ENCODE measurements at places on chromosomes 16 and 17.

- no peak for DNase-seq
Observed at GRCh38 chr17:76546556-76547182, 6.8 kb downstream of the PRCD start.

- DNase-seq, result no peak
Observed at GRCh38 chr16:83888672-83889044, 10.3 kb upstream of the MLYCD start.

DNA sequence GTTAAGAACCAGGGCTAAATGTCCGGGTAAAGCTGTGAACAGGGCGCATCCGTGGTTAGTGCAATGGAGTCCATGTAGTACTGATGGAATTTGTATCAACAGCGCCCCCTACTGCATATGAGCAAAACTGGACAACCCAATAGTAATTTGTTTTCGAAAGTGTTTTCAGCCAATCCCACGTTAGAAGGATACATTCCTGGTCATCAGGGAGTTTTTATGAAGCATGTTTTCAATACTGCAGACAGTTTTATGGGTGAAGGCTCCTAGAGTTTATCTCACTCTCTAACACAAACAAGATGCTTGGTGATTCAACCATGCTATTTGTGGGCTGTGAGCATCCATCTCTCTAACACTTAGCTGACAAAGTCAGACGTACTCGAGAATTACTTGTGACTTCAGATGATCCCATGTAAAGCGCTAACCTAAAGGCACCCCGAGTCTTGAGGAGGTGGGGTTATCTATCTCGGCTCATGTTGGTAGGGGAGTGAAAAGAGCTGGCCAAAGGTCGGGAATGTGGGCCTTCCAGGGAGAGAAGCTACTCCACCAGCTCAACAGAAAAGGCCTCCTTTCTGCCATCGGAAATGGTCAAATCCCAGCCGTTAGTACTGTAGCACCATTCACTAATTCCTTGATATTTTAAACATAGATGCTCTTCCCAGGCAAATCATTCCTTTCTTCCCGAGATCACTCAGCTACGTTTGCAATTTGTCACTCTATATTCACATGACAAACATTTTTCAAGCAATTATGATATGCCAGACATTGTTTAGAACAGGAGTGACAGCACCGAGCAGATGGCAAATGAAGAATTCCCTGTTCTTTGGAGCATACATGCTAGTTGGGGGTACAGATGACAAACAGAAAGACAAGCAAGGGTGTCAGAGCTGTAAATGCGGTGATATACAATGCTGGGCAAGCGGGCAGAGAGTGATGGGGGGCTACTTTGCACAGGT, 46.9 kb upstream of the HNF1B start:
- DNase-seq, result peak; percentile 70

- no peak for DNase-seq
Observed at GRCh38 chr17:29567554-29568330, 759 bp upstream of the TP53I13 start.

DNA sequence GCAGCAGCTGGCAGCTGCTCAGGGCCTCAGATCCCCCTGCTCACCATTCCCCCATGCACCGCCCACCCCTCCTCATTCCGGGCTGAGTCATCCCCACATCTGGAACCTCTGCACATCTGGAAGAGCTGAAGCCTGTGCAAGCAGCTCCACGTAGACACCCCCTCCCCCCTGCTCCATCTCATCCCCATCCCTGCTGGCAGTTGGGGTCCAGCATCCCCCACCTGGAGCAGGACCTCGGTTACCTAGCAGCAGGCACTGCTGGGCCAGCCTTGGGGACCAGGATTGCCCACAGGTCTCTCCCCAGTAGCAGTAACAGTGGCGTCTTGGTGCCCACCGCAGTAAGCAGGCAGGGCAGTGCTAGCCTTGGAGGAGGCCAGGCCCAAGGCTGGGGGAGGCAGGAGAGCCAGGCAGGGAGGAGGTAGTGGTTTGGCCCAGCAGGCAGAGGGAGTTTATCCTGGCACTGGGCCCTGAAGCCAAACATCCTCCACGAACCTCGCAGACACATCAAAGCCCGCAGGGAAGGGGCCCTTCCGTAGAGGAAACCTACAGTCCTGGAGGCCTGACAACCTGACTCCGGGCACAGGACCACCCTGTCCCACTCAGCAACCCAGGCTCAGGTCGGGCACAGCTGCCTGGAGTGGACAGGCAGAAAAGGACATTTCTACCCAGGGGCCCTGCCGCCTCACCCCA, 7.7 kb upstream of the TMEM92 start:
- DNase-seq, result no peak

- DNase-seq, result no peak
Observed at GRCh38 chr17:49334744-49335512, 27.1 kb downstream of the ZNF652 start.

Data from Jurkat, Clone E6-1 (cell line).